ENCODE measurements at places on chromosomes 16 and 17.

DNA sequence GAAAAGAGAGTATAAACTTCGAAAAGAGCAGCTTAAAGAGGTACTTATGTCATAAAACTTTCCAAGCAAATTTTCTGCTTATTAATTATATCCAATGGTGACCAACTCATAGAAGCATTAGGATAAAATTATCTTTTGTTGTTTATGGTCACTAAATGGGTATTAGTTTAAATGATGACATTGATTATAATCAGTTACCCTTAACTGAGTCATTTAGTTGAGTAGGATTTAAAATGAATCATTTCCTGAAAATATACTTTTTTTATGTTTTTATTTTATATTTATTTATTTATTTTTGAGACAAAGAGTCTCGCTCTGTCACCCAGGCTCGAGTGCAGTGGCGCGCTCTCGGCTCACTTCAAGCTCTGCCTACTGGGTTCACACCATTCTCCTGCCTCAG lies 55.9 kb downstream of the ABHD15 start:
- no peak for DNase-seq

- no peak for DNase-seq
Observed at GRCh38 chr16:58201163-58201562, 3.3 kb upstream of the CSNK2A2 start.

DNA sequence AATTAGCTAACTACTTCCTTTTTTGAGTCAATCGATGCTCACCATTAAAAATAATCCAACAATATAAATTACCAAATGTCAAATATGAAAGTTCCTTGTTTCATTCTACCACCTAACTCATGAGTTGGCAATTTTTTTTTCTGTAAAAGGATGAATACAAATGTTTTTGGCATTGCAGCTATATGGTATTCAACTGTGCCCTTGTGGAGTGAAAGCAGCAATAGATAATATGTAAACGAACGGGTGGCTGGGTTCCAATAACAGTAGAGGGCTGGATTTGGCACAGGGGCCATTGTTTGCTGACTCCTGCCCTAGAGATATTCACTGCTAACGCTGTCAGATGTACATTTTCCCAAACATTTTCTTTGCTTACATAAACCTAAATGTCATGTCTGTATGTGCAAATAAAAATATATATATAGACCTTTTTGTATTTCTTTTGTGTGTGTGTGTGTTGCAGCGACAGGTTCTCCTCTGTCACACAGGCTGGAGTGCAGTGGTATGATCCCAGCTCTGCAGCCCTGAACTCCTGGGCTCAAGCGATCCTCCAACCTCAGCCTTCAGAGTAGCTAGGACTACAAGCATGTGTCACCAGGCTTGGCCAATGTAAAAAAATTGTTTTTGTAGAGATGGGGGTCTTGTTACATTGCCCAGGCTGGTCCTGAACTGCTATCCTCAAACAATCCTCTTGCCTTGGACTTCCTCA lies 73.9 kb downstream of the RPGRIP1L start:
- no peak for DNase-seq

- no peak for DNase-seq
Observed at GRCh38 chr17:28071891-28072606, 29.6 kb downstream of the NLK start.

- no peak for DNase-seq
Observed at GRCh38 chr17:75115555-75115954, 5.8 kb downstream of the ARMC7 start.

- no peak for DNase-seq
Observed at GRCh38 chr16:566475-567372, at the start of gene NHLRC4. TSS of gene NHLRC4 (plus strand) at chr16:567005. CDS start at chr16:568048, 1,043 bp downstream.

Measured in NCI-H2081 treated with DMSO at 0.1 percent for 48 hours (cell line).